ENCODE measurements at places on chromosomes 11 and 22.
A peak's percentile ranks its signal among the peaks of the same experiment; 100 is the strongest.

- H3K36me3 ChIP-seq, result no peaks in the 10 kb centered on the region
- H3K4me1 ChIP-seq, result no peaks in the 10 kb centered on the region
- H3K27me3 ChIP-seq, result peaks cover 4% of the 10 kb centered on the region
- DNase-seq, result no peak
Measured at GRCh38 chr11:135008412-135008811, 596.4 kb upstream of the B3GAT1 start.

- peak overlapping the region; percentile 12 for H3K4me3 ChIP-seq
- peak overlapping the region; percentile 74 for H3K27ac ChIP-seq
- DNase-seq, result no peak
- peaks cover 92% of the 10 kb centered on the region for H3K4me1 ChIP-seq
Measured at GRCh38 chr11:48002561-48002960, 22.2 kb downstream of the PTPRJ start.

- no peak overlapping the region for H3K27ac ChIP-seq
- no peaks in the 10 kb centered on the region for H3K4me1 ChIP-seq
- peaks cover 4% of the 10 kb centered on the region for H3K27me3 ChIP-seq
- no peak for DNase-seq
Measured at GRCh38 chr11:44493383-44493782, 72.1 kb upstream of the CD82 start.

GRCh38 chr22:40525250-40525884 lies 111.2 kb downstream of the MRTFA start:
- H3K27ac ChIP-seq, result no peak overlapping the region
- peaks cover 8% of the 10 kb centered on the region for H3K36me3 ChIP-seq
- no peak overlapping the region for H3K4me3 ChIP-seq
- H3K27me3 ChIP-seq, result no peaks in the 10 kb centered on the region

DNA sequence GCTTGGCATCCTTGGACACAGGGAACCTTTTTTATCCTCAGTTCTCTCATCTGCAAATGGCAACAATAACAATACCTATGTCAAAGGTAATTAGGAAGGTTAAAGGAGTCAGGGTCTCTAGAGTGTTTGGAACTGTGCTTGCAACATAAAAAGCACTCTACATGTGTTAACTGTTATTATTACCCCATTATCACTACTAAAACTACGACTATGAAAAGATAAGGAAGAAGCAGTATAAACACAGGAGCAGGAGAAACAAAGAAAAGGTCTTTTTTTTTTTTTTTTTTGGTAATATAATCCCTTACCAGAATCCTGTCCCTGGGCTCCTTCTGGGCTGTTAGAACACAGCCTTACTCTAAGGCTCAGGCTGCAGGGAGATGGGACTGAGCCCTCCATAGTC lies 348.2 kb downstream of the CADM1 start:
- H3K36me3 ChIP-seq, result no peaks in the 10 kb centered on the region
- no peak overlapping the region for H3K4me3 ChIP-seq
- no peak for DNase-seq
- H3K27ac ChIP-seq, result no peak overlapping the region

DNA sequence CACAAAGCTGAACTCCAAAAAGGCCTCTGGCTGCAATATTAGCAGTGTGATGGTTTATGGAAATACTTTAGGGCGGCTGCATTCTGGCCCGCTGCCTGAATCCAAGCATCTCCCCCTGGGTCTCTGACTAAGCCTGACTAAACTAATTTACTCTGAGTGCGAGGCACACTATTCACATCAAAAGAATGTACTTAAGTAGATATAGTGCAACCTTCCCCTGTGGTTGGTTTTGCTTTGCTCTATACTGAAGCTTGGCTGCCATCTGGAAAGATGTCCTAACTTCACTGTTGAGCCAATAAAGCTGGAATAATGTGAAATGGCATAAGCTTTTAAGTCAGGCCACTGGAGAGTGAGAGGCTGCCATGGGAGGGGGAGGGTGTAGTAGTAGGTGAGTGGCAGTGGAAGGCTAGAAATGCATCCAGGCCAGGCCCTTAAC lies 321.6 kb downstream of the AASDHPPT start:
- H3K36me3 ChIP-seq, result no peaks in the 10 kb centered on the region
- H3K4me1 ChIP-seq, result no peaks in the 10 kb centered on the region
- no peak for DNase-seq
- H3K27ac ChIP-seq, result no peak overlapping the region

DNA sequence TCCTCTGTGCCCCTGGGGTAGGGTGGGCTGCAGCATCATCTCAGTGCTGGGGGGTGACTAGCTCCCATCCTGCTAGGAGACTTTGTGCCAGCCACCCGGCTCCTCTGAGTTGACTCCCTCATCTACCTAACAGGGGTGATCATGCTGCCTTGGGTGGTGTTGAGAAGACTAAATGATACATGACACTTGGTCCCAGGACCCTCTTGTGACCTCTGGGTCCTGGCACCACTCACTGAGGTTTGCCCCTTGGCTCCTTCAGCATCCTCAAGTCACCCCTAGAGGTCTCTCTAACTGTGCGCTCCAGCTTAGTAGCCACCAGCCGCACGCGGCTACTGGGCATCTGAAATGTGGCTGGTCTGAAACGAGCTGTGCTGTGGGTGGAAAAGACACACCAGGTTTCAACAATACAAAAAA lies 72.1 kb downstream of the LRRC32 start:
- no peaks in the 10 kb centered on the region for H3K4me1 ChIP-seq
- no peaks in the 10 kb centered on the region for H3K27me3 ChIP-seq

DNA sequence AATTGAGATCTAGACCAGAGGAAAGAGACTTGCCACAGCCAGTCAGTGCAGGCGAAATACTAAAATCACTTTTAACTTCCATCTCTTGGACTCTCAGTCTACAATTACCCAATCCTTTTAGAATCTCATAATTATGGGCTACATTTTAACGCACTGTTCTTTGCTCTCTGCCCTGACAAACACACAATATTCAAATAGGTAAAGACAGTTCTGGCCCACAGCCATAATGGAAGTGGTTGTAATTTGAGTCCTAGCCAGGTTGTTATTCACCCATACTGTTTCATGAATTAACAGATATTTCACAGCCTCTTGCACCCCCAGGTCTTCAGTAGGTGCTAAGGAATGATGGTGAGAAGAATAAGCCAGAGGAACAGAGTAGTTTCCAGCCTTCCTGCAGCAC lies 830 bp downstream of the C11orf97 start:
- no peak overlapping the region for H3K27ac ChIP-seq
- no peak overlapping the region for H3K4me3 ChIP-seq
- no peaks in the 10 kb centered on the region for H3K36me3 ChIP-seq
- H3K27me3 ChIP-seq, result peaks cover 22% of the 10 kb centered on the region

DNA sequence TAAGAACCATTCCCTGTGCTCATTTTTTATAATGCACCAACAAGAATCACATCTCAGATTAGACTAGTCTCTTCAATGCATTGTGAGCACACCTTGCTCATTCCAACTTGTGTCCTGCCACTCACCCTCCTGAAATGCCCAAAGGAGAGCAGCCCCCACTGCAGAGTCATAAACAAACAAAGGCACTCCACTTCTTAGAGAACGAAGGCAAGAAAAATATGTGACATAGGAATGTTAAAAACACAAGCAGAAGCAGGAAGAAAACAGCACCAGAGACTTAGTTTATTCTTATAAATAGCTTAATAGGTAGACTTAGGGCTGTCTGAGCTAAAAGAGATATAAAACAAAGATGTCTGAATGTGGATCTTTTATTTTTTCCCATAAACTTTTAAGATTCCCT lies 57.2 kb downstream of the GUCY1A2 start:
- no peaks in the 10 kb centered on the region for H3K4me1 ChIP-seq
- H3K4me3 ChIP-seq, result no peak overlapping the region
- no peaks in the 10 kb centered on the region for H3K36me3 ChIP-seq
- H3K27ac ChIP-seq, result no peak overlapping the region
- no peak for DNase-seq

DNA sequence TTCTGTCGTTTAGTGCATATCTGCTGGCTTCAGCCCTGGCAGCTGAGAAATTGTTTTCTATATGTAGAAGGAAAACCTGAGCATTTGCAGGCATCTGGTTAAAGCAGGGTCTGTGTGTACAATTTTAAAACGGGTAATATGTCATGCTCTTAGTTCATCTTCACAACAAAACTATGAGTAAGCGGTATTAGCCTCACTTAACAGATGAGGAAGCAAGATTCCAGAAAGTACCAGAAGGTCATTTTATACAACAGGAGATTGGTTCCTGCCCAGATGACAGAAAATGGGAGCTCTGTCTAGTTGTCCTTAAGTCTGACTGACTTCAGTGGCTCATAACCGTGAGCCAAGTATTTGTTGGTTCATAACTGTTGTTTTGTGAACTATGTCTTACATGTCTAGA lies 1.1 kb downstream of the TIMM10B start:
- no peak for DNase-seq
- H3K4me3 ChIP-seq, result peak overlapping the region; percentile 83
- H3K4me1 ChIP-seq, result peaks cover 39% of the 10 kb centered on the region
- no peaks in the 10 kb centered on the region for H3K27me3 ChIP-seq

DNA sequence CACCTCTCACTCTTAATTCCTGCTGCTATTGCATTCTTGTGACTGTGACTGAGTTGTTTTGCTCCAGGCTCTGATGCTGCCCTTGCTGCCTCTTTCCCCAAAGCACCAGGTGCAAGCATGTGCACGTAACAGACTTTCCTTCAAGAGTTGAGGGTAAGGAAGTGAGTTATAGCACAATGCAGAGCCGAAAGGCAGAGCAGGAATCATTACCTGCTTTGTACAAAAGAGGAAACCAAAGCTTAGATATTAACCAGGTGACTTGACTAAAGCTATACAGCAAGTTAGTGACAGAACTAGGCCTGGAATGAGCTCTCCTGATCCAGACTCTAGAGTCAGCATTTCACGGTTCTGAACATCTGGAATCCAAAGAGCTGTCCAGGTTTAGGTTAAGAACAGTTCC lies 33.6 kb downstream of the NEU3 start:
- H3K4me3 ChIP-seq, result no peak overlapping the region
- no peaks in the 10 kb centered on the region for H3K36me3 ChIP-seq
- H3K27ac ChIP-seq, result no peak overlapping the region
- no peak for DNase-seq
- H3K27me3 ChIP-seq, result no peaks in the 10 kb centered on the region

DNA sequence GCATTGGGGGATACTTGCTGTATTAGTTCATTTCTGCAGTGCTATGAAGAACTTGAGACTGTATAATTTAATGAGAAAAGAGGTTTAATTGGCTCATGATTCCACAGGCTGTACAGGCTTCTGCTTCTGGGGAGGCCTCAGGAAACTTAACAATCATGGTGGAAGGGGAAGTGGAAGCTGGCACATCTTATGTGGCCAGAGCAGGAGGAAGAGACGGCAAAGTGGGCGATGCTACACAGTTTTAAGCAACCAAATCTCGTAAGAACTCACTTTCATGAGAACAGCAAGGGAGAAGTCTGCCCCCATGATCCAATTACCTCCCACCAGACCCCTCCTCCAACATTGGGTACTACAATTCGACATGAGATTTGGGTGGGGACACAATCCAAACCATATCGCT lies 55.1 kb downstream of the TMPRSS5 start:
- H3K27ac ChIP-seq, result no peak overlapping the region
- DNase-seq, result no peak
- H3K4me1 ChIP-seq, result no peaks in the 10 kb centered on the region
- no peaks in the 10 kb centered on the region for H3K36me3 ChIP-seq
- H3K4me3 ChIP-seq, result no peak overlapping the region

DNA sequence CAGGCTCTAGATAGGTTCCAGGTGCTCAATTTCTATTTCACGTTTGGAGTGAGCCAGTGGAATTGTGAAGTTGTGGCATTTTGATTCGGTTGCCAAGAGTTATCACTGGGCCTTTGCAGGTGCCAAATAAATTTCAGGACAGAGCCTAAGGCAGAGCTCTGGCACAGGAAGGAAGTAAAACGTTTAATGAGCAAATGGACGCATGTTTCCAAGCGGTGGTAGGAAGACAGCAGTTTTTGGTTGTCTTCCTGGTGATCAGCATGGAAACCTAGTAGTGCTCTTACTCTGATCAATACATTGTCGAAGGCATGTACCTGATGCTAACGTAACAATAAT lies 452 bp downstream of the BIRC3 start:
- peaks cover 42% of the 10 kb centered on the region for H3K4me1 ChIP-seq
- no peak for DNase-seq
- no peaks in the 10 kb centered on the region for H3K27me3 ChIP-seq
- H3K27ac ChIP-seq, result peak overlapping the region; percentile 95

- no peaks in the 10 kb centered on the region for H3K27me3 ChIP-seq
- DNase-seq, result no peak
- no peaks in the 10 kb centered on the region for H3K4me1 ChIP-seq
- H3K36me3 ChIP-seq, result peaks cover 31% of the 10 kb centered on the region
- no peak overlapping the region for H3K4me3 ChIP-seq
Measured at GRCh38 chr11:14454861-14455632, 44.6 kb downstream of the COPB1 start.

- no peaks in the 10 kb centered on the region for H3K27me3 ChIP-seq
- DNase-seq, result no peak
- H3K4me3 ChIP-seq, result no peak overlapping the region
- H3K4me1 ChIP-seq, result no peaks in the 10 kb centered on the region
Measured at GRCh38 chr11:65297026-65297672, 17.5 kb upstream of the CDC42EP2 start.

DNA sequence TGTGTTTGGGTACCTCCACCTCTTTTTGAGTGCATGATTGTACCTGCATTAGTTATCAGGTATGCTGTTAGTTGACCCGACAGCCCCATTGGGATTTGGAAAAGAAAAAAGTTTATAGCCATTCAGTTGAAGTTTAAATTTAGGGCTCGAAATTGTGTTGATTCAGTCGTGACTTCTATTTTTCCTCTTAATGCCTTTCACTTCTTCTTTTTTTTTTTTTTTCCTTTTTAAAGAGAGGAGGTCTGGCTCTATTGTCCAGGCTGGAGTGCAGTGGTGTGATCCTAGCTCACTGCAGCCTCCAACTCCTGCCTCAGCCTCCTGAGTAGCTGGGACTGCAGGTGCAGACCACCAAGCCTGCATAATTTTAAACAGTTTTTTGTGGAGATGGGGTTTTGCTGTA lies 2.3 kb downstream of the STT3A start:
- no peak overlapping the region for H3K4me3 ChIP-seq
- peaks cover 32% of the 10 kb centered on the region for H3K4me1 ChIP-seq
- DNase-seq, result no peak

GRCh38 chr11:96050435-96051182 lies 126.7 kb upstream of the MTMR2 start:
- H3K36me3 ChIP-seq, result no peaks in the 10 kb centered on the region
- no peaks in the 10 kb centered on the region for H3K27me3 ChIP-seq
- H3K27ac ChIP-seq, result no peak overlapping the region
- no peak overlapping the region for H3K4me3 ChIP-seq
- H3K4me1 ChIP-seq, result no peaks in the 10 kb centered on the region

GRCh38 chr11:94768602-94769541 lies 716 bp downstream of the AMOTL1 start:
- DNase-seq, result no peak
- H3K36me3 ChIP-seq, result no peaks in the 10 kb centered on the region
- H3K27me3 ChIP-seq, result peaks cover 12% of the 10 kb centered on the region
- peak overlapping the region; percentile 44 for H3K4me3 ChIP-seq

GRCh38 chr11:69884286-69884685 lies 65.1 kb upstream of the FGF3 start:
- peaks cover 5% of the 10 kb centered on the region for H3K4me1 ChIP-seq
- no peaks in the 10 kb centered on the region for H3K36me3 ChIP-seq
- no peak overlapping the region for H3K4me3 ChIP-seq
- H3K27ac ChIP-seq, result no peak overlapping the region
- peaks cover 7% of the 10 kb centered on the region for H3K27me3 ChIP-seq
- no peak for DNase-seq

Measured in CD4-positive, alpha-beta T cell (primary cell).